ENCODE measurements at places on chromosomes 13 and 19. TPM values are rescaled to one million over a fixed set of nuclear protein-coding genes. Genes with fewer than 3 reads are reported as not detected.

DNA sequence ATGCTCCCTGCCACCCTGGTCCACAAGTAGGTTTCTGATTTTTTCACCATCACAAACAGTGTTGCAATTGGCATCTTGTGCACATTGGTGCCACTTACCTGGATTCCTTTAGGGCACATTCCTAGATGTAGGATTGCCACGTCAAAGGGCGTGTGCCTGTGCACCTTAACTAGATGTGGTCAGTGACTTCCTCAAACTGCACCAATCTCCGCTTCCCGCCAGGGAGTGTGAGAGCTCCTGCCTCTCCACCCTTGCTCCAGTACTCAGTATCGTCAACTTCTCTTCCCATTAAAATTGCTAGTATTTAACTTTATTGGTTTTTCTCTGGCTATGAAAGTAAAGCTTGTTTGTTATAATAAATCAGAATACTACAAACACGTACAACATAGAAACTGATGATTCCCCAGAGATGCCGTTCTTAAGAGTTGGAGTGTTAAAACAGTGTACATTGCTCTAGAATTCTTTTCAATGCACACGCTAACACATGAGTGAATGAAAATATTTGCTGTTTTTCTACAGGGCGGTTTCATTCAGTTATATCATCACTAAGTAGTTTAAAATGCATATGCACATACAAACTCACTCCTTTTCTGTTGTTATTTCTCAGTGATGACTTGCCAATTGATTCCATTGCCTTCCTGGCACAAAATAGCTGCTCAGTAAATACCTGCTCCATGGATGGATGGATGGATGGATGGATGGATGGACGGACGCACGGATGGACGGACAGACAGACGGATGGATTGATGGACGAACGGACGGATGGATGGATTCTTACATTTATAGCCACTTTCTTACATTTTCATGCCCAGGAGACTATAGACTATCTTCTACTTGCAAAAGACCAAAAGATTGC is 23.4 kb downstream of the CCNE1 start:
- no peak for DNase-seq

GRCh38 chr13:38412266-38412665 is 62.6 kb downstream of the UFM1 start:
- DNase-seq, result no peak

DNA sequence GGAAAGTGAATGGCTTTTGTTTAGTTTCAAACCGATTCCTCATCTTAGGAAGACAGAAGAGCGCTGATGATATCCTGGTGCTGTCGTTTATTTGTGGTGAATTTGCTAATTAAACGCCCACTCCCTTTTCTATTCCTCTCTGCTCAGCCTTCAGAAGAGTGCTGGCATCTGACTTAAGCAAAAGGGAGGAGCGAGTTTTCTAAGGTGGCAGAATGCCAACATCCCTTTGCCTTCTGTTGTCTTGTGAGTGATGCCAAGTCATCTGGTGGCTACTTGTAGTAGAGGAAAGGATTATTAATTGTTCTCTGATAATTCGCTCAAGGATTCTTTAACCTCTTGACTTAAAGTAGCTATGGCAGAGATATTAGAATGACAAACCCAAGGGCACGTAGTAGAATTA is 68.1 kb downstream of the ERCC5 start:
- no peak for DNase-seq

DNA sequence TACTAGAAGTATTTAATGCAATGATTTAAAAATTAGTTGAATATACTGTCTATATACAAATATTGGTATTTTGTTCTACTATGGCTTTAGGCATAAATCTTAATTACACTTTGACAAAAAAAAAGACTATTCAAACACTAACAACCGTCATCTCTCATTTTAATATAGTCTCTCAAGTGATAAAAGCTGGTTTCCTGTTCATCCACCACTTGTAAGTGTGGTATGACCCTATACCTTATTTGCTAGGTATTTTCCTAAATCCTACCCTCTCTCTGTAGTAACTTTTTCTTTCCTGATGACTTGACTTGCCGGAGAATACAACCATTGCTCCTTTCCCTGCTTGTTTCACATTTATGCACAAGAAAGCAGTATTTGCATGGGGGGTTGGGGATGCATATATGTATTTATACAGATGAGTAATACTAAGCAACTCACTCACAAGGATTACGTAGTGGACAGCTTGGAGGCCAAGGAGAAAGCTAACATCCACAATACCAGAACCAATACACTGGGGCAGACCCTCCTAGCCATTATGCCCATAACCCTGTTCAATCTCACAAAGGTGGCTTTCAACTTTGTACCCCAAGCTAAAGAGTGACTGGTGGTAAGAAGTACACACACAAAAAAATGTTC is 12.7 kb upstream of the EFNB2 start:
- DNase-seq, result no peak

DNA sequence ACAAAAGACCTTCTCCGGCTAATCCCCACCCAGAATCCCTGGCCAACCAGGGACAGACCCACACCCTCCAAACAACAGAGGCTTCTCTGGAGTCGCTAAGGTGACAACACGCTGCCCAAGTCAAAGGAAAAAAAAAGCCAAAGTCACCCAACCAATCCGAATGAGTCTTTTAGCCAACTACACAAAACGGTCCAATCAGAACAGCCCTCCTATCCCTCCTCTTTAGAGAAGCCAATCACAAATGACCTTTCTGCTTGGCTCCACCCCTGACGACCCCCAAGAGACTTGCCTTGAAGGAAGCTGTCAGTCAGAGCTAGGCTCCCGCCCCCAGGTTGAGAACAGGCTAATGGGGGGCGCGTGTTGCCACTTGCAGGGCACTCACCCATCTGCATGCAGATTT is 6.6 kb upstream of the FBXW9 start:
- DNase-seq, result no peak

DNA sequence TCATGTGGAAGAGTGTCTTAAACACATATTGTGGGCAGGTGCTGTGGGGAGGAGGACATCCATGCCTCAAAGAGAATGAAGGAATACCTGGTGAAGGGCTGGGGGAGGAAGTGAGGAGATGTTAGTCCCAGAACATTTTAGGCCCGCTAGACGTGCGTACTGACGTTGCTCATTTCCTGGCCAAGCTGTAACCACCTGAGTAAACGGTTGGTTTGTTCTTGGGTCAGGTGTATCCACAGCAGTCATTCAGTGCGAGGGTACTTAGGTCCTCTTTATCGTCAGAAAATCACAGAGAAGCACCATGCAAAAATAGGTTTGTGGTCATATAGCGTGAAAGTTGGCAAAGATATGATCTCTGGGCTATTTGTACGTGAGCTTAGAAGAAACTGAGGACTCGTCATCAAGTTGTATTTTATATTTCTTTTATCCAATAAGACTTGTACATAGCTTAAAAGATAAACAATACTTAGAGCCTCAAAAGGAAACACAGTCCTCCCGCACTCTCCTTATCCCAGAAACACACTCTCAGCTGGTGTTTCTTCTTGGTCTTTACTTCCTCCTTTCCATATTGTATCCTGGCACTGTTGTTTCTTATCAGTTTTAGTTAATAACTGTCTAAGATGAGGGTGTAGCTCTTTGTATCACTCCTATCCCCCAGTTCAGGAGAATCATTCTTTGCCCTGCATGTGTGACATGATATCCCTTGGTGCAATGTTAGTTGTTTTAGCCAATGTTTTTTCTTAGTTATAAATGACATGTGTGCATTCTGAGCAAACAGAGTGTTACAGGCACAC is 52.0 kb downstream of the ARHGEF7 start:
- no peak for DNase-seq

- DNase-seq, result no peak
Measured at GRCh38 chr13:73055813-73056564, 2.8 kb upstream of the KLF5 start.

The MRPS12 gene
- total RNA-seq, result 44.7 TPM

The PRSS57 gene
- not detected for total RNA-seq

The ZNF729 gene
- total RNA-seq, result not detected

The KLK7 gene
- total RNA-seq, result 14.2 TPM
